ENCODE measurements at places on chromosomes 2 and 18. TPM values are rescaled to one million over a fixed set of nuclear protein-coding genes. Genes with fewer than 3 reads are reported as not detected.

DNA sequence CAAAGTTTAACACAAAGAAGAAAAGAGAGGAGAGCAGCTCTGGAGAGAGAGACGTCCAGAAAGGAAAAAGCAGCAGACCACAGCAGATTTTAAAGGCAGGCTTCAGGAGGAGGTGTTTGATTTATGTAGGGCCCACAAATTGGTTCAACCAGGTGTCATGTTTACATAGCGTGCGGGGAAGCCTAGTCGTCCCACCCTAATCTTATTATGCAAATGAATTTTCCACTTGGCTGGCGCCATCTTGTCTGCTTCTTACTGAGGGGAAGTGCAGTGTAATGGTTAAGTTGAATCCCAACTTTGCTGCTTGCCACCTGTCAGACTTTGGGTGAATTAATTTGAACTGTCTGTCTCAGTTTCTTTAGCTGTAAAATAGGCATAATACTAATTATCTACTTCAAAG is 282.4 kb upstream of the CYRIA start:
- no peak for DNase-seq

DNA sequence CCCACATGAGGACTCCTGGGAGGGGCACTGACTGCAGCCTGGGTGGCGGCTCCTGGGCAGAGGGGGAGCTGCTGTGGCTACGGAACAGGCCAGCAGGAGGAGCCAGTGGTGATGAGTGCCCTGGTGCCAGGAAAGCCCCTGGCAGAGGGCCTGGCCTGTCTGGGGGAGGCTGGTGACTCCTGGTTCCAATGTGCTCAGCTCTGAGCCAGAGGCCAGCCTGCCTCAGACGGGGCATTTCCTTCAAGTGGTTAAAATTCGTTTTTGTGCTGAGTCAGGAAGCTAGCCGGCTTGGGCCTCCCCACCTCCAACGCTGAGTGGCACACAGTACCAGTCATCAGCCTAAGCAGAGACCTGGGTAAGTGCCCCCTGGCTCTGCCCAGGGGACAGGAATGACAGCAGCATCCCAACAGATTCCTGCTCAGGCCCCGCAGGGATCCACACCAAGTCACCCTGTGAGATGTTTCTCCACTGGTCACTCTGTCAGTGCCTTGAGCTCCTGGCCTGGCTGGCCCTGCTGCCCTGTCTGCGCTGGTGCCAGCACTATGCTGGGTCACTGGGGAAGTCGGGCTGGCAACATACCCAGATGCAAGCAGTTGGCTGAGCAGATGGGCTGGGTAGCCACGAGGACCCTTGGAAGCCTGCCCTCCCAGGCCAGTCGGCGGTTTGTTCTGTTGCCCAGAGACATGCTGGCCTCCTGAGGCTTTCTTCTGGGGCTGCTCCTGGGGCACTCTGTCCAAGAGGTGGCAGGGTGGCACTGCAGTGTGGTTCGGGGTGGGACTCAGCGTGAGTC is 7.1 kb upstream of the KLF11 start:
- DNase-seq, result peak; percentile 95

DNA sequence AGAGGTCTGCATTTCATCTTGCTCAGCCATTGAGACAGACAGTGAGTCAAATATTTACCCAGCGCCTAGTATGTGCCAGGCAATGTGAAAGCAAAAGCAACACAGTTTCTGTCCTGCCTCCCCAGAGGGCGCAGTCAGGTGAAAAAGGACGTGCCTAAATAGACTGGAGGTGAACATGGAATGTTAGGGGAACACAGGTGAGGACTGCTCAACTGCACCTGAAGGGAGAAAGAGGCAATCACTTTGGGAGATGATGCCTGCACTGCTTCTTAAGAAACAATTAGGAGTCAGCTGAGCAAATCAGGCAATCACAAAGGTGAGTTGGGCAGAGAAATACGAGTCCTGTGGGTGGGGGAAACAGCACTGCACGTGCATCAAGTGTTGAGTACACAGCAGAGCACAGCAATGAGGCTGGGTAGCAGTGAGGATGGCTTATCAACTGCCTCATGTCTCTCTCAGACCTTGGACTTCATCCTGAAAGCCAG is 218.3 kb upstream of the SMAD7 start:
- no peak for DNase-seq

- DNase-seq, result no peak
These were observed 316.8 kb upstream of the KCNH7 start for GRCh38 chr2:163155279-163155883.

DNA sequence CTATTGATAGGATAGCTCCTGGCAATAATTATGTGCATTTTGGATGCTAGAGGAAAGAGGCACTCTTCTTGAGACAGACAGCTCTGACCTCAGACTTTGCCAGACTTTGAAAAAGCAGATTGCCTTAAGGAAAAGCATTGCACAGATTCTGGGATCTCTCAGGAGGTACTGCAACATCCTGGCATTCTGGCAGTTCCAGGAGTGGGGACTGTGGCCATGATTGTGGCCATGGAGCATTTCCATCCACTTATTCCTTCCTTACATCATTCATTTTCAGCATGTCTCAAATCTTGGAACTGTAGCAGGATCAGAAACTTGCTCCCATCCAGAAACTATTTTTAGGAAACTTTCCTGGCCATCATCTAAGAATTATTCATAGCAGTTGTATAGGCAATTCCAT is 144.9 kb upstream of the FOSL2 start:
- no peak for DNase-seq

DNA sequence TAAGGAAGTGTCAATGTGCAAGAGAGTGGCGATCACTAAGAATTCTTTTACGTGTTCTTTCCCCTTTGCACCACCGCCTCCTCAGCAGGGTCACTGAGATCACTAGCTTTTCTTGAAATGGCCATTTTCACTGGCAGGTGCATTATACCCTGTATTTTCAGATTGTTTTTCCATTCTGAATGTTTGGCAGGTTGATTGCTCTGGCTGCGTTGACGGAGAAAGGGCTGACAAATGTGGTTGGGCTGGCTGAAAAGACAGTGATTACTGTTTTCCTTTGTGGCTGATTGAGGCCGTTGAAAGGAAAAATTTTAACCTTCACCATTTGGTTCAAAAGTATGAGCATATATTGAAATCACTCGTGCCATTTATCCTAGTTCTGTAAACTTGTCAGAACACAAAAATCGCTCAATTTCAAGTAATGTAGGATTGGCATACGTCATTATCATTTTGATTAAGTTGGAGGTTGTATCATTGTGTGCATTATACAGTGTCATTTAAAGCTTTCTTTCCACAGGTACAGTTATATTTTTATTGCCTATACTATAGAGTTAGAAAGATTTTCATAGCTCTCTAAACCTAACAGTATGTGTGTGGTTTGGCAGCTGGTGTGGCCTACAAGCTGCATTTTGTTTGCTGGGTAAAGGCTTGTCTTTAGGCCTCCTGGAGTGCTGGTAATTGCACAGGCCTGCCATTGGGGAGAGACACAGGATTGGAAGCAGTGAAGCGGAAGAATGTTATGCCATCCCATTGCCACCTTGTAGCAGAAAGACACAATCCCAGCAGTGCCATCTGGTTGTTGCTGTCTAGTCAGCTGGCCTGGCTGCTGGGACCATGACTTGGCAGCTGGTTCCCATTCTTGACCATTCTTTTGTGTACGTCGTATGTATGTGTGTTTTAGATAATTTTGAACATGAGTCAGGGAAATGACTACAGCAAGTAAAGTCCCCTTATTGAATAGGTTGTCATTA is 36.7 kb downstream of the DYNC1I2 start:
- DNase-seq, result no peak

DNA sequence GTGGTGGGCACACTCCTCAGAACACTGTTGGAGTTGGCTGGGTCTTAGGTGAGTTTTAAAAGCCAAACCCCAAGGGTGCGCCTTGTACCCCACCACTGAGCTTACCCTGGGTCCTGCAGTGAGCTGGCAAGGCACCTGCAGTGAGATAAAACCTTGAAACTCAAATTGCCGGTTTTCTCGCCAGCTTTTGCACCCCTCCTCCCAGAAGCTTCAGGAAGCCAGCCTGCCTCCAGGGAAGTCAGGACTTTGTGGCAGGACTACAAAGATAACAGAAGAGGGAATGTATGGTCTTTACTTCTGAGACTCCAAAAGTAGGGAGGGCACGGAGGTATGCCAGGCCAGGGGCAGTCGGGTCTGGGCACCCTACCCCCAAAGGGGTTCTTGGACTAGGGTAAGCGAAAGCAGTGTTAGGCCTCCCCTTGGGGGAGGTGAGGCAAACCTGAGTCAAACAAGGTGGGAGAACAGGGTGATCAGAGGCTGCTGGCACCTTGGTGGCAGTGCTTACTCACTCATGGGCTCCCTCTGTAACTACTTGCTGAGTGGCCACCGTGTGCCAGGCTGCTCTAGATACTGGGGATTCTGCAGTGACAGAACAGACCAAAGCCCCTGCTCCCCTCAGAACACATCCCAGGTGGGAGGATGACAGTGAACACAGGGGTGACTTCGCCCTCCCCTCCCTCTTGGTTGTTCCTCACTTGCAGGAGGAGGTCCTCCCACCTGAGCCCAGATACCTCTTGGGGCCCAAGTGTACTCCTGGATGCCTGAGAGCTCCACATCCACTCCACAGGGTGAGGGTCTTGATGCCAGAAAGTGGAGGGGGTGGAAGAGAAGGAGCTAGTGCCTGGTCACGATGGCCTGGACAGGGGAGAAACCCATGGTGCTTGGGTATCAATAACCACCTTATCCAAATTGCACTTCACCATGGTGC is 69.3 kb upstream of the RGPD5 start:
- DNase-seq, result no peak

DNA sequence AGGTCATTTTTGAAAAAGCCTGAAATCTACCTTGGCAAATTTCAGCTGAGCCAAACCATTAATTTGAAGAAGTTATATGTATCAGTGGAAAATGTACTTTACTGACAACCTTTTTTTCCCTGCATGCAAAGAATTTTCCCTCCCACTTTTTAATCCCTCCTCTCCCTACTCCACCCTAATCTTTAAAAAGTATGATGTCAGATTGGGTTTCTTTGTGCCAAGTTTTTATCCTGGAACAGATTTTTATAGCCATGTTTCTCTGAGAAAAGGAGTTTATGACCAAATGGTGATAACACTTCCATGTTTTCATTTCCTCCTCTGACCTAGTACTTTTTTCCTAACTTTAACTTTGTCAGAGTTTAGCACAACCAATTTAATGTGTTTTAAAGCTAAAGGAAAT is 250.3 kb upstream of the FOSL2 start:
- no peak for DNase-seq

DNA sequence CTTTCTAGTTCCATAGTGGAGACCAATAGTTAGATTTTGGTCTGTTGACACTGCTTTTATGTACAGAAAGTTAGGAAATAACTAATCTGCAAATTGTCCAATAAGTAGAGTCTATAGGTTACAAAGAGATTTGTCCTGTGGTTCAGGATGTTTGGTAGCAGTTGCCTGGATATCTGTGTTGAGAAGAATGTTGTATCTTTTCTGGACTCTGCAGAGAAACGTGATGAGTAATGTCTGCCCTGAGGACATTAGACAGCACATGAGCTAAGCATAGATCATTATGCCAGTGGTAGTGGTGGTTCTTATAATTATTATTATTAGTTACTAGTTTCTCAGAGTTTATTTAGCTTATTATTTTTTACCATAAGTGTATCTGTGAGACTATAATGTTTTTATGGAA is 65.8 kb downstream of the ANKRD62 start:
- no peak for DNase-seq

ANKRD62 gene
- total RNA-seq, result not detected

POTEI gene
- not detected for total RNA-seq

SRD5A2 gene
- total RNA-seq, result not detected

TRABD2A gene
- 0.27 TPM for total RNA-seq

MEP1B gene
- not detected for total RNA-seq

SLC4A3 gene
- under 0.01 TPM for total RNA-seq
